IMR-90 (cell line): ENCODE measurements at places on chromosomes 4 and X.
A peak's percentile ranks its signal among the peaks of the same experiment; 100 is the strongest.

DNA sequence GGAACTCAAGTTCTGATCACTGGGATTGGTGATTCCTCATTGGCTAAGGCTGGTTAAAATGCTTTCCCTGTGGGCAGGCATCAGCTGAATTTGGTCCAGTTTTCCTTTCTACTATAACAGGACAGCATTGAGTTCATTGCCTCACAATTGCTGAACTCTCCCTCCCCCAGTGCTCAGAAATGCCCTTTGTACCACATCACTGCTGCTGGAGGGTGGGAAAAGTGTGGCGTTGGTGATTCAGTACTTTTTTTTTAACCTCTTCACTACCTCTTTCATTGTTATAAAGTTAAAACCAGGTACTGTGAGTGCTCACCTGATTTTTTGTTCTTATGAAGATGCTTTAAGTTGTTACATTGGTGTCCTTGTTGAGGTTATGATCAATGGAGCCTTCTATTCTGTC lies 69.3 kb upstream of the IL2 start:
- no peak for DNase-seq
- no peak overlapping the region for H3K4me3 ChIP-seq
- no peak overlapping the region for H3K27ac ChIP-seq

- DNase-seq = peak; percentile 42
- no peaks in the 10 kb centered on the region for H3K27me3 ChIP-seq
- peaks cover 5% of the 10 kb centered on the region for H3K4me1 ChIP-seq
- H3K27ac ChIP-seq = no peak overlapping the region
- H3K36me3 ChIP-seq = no peaks in the 10 kb centered on the region; the same call in 1 of the 2 replicates
These were observed 1.5 kb downstream of the CFAP97 start for GRCh38 chr4:185201977-185202962.

- no peaks in the 10 kb centered on the region for H3K4me1 ChIP-seq
- no peaks in the 10 kb centered on the region for H3K36me3 ChIP-seq
- no peak overlapping the region for H3K27ac ChIP-seq
These were observed 74.6 kb upstream of the STOX2 start for GRCh38 chr4:183830438-183830985.

DNA sequence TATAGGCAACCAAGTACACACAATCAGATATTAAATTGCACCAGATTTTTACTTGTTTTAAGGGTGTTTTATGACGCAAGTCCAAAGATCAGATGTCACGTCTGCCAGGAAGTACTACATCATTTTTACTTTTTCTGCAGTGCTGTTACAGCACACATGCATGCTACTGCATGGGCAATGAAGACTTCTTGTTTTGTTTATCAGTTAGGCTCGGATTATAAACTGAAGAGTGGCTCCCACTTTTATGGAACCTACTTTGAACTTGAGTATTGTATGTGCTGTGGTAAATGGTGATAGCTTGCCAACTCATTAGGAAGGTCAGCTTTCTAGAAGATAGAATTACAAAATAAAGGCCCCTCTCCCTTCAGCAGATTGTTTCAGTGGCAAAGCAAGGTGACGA lies 131.6 kb downstream of the CEP135 start:
- no peaks in the 10 kb centered on the region for H3K27me3 ChIP-seq
- no peak overlapping the region for H3K27ac ChIP-seq
- no peak overlapping the region for H3K4me3 ChIP-seq
- H3K4me1 ChIP-seq = no peaks in the 10 kb centered on the region

- H3K4me1 ChIP-seq = peaks cover 10% of the 10 kb centered on the region
- no peaks in the 10 kb centered on the region for H3K27me3 ChIP-seq
- peak overlapping the region; percentile 84 for H3K27ac ChIP-seq
These were observed 82.9 kb downstream of the CLCN4 start for GRCh38 chrX:10239611-10240064.

DNA sequence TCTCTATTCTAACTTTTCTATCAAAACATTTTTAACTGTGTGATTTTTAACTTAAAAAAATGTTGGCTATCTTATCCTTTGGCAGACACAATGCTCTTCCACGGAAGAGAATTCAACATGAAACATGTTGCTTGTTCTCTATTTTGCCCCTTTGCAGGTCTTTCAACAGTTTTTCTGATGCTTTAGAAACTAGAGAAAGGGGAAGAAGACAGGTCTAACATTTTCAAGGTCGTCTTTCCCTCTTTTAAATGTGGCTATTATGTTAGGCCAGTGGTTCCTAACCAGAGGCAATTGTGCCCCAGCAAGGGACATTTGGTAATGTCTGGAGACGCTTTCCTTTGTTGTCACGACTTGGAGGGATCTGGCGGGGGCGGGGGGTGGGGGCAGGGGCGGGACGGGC lies 95.0 kb downstream of the SH3KBP1 start:
- DNase-seq = no peak
- no peaks in the 10 kb centered on the region for H3K36me3 ChIP-seq
- H3K4me1 ChIP-seq = no peaks in the 10 kb centered on the region
- H3K27me3 ChIP-seq = no peaks in the 10 kb centered on the region
- no peak overlapping the region for H3K27ac ChIP-seq
- H3K4me3 ChIP-seq = no peak overlapping the region

GRCh38 chr4:185966997-185967775 lies 101.8 kb upstream of the TLR3 start:
- H3K27ac ChIP-seq = no peak overlapping the region
- H3K4me1 ChIP-seq = no peaks in the 10 kb centered on the region
- no peaks in the 10 kb centered on the region; the same call in 1 of the 2 replicates for H3K27me3 ChIP-seq
- H3K4me3 ChIP-seq = no peak overlapping the region
- no peaks in the 10 kb centered on the region for H3K36me3 ChIP-seq

GRCh38 chr4:9952415-9952950 lies 68.8 kb downstream of the SLC2A9 start:
- no peaks in the 10 kb centered on the region for H3K36me3 ChIP-seq
- H3K27ac ChIP-seq = no peak overlapping the region
- H3K27me3 ChIP-seq = no peaks in the 10 kb centered on the region
- no peak overlapping the region for H3K4me3 ChIP-seq
- no peak for DNase-seq
- no peaks in the 10 kb centered on the region; the same call in 1 of the 2 replicates for H3K4me1 ChIP-seq

DNA sequence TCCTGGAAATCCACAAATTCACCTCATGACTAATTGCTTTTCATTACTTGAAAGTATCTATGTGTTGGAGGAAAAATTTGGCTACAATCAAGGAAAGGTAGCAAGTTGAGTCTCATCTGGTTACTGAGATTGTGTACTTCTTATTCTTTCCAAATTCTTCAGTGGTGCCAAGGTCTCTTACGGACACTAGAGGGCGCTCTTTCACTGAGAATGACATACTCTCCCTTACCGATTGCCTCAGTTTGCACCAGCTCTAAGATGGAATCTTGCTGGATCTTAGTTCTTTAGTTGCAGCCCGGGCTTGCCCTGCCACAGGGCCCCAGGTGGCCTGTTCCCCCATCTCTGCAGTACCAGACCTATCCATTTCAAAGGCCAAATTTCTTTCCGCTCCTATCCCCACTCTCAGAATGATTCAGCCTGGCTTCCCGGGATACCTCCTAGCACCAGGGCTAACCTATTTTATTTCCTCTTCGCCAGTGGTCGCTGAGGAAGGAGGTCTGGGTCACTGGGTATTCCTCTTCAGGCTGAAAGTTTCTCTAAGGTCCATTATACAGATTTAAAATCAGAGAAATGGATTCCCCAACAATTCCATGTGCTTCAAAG lies 24.6 kb upstream of the GPR50 start:
- H3K27ac ChIP-seq = no peak overlapping the region
- no peak overlapping the region for H3K4me3 ChIP-seq

GRCh38 chr4:101262683-101263082 lies 84.6 kb downstream of the PPP3CA start:
- DNase-seq = no peak
- H3K27me3 ChIP-seq = no peaks in the 10 kb centered on the region
- no peaks in the 10 kb centered on the region for H3K36me3 ChIP-seq
- no peak overlapping the region for H3K4me3 ChIP-seq

- H3K4me1 ChIP-seq = no peaks in the 10 kb centered on the region
- no peaks in the 10 kb centered on the region for H3K27me3 ChIP-seq
- no peak overlapping the region for H3K27ac ChIP-seq
- no peaks in the 10 kb centered on the region for H3K36me3 ChIP-seq
- DNase-seq = no peak
These were observed 14.4 kb downstream of the GC start for GRCh38 chr4:71769434-71769833.

GRCh38 chrX:155896512-155896911 lies 15.4 kb downstream of the VAMP7 start:
- no peak for DNase-seq
- peaks cover 11% of the 10 kb centered on the region for H3K36me3 ChIP-seq
- H3K27ac ChIP-seq = no peak overlapping the region
- no peak overlapping the region for H3K4me3 ChIP-seq
- no peaks in the 10 kb centered on the region for H3K4me1 ChIP-seq

- no peaks in the 10 kb centered on the region for H3K36me3 ChIP-seq
- DNase-seq = peak; percentile 46
- no peak overlapping the region for H3K27ac ChIP-seq
- no peaks in the 10 kb centered on the region for H3K27me3 ChIP-seq
- no peaks in the 10 kb centered on the region for H3K4me1 ChIP-seq
- H3K4me3 ChIP-seq = no peak overlapping the region
These were observed 1310.7 kb upstream of the TENM3 start for GRCh38 chr4:180932370-180933001.

- H3K36me3 ChIP-seq = peaks cover 51% of the 10 kb centered on the region
- peaks cover 11% of the 10 kb centered on the region for H3K4me1 ChIP-seq
- no peak for DNase-seq
- H3K27me3 ChIP-seq = no peaks in the 10 kb centered on the region
- no peak overlapping the region for H3K4me3 ChIP-seq
- no peak overlapping the region for H3K27ac ChIP-seq
These were observed 139.3 kb downstream of the AFAP1 start for GRCh38 chr4:7800410-7800809.

GRCh38 chrX:129932821-129933321 lies 26.9 kb downstream of the UTP14A start:
- peak overlapping the region; percentile 78 for H3K4me3 ChIP-seq
- no peaks in the 10 kb centered on the region for H3K4me1 ChIP-seq

DNA sequence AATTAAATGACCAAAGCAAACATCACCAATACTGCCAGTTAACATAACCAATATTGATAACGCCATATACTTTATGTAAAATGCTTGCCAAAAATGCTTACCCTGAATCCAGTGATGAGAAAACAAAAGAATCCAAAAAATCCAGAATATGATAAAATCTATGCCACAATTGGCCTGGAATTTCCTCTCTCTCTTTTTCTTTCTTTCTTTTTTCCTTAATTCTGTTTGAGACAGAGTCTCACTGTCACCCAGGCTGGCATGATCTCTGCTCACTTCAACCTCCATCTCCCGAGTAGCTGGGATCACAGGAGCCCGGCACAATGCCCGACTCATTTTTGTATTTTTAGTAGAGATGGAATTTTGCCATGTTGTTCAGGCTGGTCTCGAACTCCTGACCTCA lies 9.8 kb upstream of the SLC7A11 start:
- no peak overlapping the region for H3K27ac ChIP-seq
- H3K27me3 ChIP-seq = no peaks in the 10 kb centered on the region
- no peak overlapping the region for H3K4me3 ChIP-seq
- H3K36me3 ChIP-seq = no peaks in the 10 kb centered on the region
- no peaks in the 10 kb centered on the region for H3K4me1 ChIP-seq

- no peaks in the 10 kb centered on the region for H3K36me3 ChIP-seq
- H3K4me1 ChIP-seq = no peaks in the 10 kb centered on the region
- H3K27ac ChIP-seq = no peak overlapping the region
- no peak for DNase-seq
These were observed 94.1 kb downstream of the RNF150 start for GRCh38 chr4:141039156-141039555.
